Esophagus squamous epithelium (tissue), 5 donors: ENCODE measurements at places on chromosomes 13 and 19. TPM values are rescaled to one million over a fixed set of nuclear protein-coding genes. Genes with fewer than 3 reads are reported as not detected.

GRCh38 chr19:33954686-33955085 is 158.0 kb downstream of the KCTD15 start:
- no peak overlapping the region for H3K27ac ChIP-seq
- no peaks in the 10 kb centered on the region for H3K27me3 ChIP-seq
- no peak overlapping the region for H3K4me3 ChIP-seq
- H3K36me3 ChIP-seq, result no peaks in the 10 kb centered on the region
- no peaks in the 10 kb centered on the region for H3K4me1 ChIP-seq

- H3K4me3 ChIP-seq, result no peak overlapping the region
- no peaks in the 10 kb centered on the region for H3K36me3 ChIP-seq
- peak; percentile 70 for DNase-seq
Observed at GRCh38 chr19:35213663-35214632, 14.6 kb downstream of the FAM187B start.

DNA sequence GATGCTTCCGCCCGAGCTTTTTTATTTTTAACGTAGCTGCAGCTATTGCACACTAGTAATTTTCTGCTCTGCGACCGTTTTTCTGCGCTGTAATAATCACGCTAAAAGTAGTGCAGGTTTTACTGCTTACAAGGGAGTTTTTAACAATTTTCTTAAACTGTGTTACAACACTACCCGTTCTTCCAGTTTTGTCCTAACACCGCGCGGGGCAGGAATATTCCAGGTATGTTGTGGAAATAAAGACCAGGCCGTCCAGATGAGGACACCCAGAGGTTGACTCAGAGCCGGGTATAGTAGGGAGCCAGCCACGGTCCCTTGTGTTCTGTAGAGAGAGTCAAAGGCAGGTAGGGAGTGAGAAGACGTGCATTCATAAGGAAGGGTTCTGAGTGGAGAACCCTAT is 21.7 kb downstream of the ZNF274 start:
- H3K4me3 ChIP-seq, result no peak overlapping the region
- H3K27ac ChIP-seq, result no peak overlapping the region
- DNase-seq, result no peak
- H3K27me3 ChIP-seq, result no peaks in the 10 kb centered on the region
- H3K36me3 ChIP-seq, result peaks cover 53% of the 10 kb centered on the region

DNA sequence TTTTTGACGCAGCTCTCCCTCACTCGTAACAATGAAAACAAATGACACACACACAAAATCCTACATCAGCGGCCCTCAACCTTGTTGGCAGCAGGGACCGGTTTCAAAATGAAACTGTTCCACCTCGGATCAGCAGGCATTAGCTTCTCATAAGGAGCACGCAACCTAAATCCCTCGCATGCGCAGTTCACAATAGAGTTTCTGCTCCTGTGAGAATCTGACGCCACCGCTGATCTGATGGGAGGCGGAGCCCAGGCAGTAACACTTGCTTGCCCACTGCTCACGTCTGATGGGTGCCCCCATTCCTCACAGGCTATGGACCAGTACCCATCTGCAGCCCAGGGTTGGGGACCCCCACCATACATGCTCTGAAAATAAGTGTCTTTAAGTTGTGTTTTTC is 43.4 kb downstream of the DHRS12 start:
- no peaks in the 10 kb centered on the region for H3K27me3 ChIP-seq
- H3K4me3 ChIP-seq, result no peak overlapping the region
- H3K4me1 ChIP-seq, result peaks cover 16% of the 10 kb centered on the region
- H3K27ac ChIP-seq, result peak overlapping the region; percentile 1
- H3K36me3 ChIP-seq, result peaks cover 14% of the 10 kb centered on the region

The FFAR1 gene
- not detected for total RNA-seq

GRCh38 chr19:30312582-30313352 is 59.4 kb upstream of the ZNF536 start:
- no peaks in the 10 kb centered on the region for H3K36me3 ChIP-seq
- H3K27ac ChIP-seq, result no peak overlapping the region
- H3K4me1 ChIP-seq, result no peaks in the 10 kb centered on the region

The ACP5 gene
- total RNA-seq, result 25.2 TPM

- H3K4me3 ChIP-seq, result peak overlapping the region; percentile 59
- no peak for DNase-seq
- H3K27me3 ChIP-seq, result no peaks in the 10 kb centered on the region
- peaks cover 63% of the 10 kb centered on the region for H3K4me1 ChIP-seq
Observed at GRCh38 chr19:4369888-4370260, 26.5 kb downstream of the MPND start.

DNA sequence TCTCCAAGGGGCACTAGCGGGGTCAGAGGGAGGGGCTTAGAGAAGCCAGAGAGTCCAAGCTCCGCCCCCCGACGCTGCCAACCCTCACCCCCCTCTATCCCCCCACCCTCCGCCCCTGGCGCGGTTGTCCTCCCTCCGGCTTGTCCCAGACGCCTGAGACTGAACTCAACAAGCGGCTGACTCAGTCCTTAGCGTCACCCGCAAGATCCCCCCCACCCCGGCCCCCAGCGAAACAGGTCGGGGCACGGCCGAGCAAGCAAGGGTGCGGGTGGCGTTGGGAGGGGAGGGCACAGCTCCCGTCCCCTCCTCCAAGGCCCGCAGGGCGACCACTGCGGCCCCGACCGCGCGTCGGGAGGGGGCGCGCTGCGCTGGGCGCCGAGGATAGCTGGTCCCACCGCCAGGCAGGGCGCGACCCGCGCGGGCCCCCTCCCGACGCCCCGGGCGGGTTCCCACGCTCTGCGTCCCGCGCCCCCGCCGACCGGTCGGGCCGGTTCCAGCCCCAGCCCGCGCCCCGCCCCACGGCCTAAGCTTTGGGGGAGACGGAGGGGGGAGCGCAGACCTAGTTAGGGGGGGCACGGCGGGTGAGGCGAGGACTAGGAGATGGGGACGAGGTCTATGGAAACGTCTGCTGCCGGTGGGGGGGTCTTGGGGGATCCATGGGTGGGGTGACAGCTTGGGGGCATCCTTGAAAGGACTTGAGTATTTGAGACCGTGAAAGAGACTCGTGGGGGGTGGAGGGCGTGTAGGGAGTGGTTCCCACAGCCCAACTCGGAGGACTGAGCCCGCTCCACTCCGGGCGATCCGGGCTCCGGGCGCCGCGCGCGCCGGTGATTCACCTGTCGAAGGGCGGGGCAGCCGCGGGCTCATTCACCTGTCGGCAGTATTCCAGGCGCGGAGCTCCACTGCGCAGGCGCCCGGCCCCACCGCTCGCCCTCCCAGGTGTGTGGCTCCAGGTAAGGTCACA is 5.1 kb downstream of the NOTCH3 start:
- H3K27me3 ChIP-seq, result no peaks in the 10 kb centered on the region
- DNase-seq, result no peak
- H3K36me3 ChIP-seq, result peaks cover 6% of the 10 kb centered on the region
- peak overlapping the region; percentile 90 for H3K27ac ChIP-seq

DNA sequence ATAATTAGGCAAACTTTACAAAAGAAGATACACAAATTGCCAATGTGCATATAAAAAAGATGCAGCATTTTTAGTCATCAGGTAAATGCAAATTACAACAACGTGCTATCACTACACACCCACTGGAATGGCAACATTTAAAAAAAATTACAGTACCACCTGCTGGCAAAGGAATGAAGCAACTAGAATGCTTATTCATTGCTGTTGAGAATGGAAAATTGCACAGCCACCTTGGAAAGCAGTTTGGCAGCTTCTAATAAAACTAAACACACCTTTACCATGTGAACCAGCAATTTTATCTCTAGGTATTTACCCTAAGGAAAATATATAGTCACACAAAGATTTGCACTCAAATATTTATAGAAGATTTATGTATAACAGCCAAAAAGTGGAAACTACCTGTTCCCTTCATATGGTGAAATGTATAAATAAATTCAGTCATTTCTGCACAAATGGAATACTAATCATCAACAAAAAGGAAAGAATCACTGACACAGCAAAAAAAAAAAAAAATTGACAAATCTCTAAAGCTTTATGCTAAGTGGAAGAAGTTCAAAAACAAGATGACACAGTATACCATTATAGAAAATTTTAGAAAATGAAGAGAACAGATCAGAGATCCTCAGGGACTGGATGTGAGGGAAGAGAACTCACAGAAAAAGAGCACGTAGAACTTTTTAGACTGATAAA is 30.3 kb downstream of the OXGR1 start:
- H3K4me1 ChIP-seq, result no peaks in the 10 kb centered on the region
- H3K27ac ChIP-seq, result no peak overlapping the region
- H3K4me3 ChIP-seq, result no peak overlapping the region
- H3K36me3 ChIP-seq, result no peaks in the 10 kb centered on the region
- no peak for DNase-seq

GRCh38 chr19:41563854-41564514 is 12.0 kb upstream of the CEACAM21 start:
- no peak overlapping the region for H3K27ac ChIP-seq
- peak overlapping the region; percentile 40 for H3K4me3 ChIP-seq
- H3K4me1 ChIP-seq, result peaks cover 9% of the 10 kb centered on the region

GRCh38 chr19:18377026-18377425 is 8.9 kb upstream of the GDF15 start:
- no peaks in the 10 kb centered on the region for H3K27me3 ChIP-seq
- no peak overlapping the region for H3K27ac ChIP-seq
- H3K4me3 ChIP-seq, result no peak overlapping the region
- no peaks in the 10 kb centered on the region for H3K36me3 ChIP-seq

DNA sequence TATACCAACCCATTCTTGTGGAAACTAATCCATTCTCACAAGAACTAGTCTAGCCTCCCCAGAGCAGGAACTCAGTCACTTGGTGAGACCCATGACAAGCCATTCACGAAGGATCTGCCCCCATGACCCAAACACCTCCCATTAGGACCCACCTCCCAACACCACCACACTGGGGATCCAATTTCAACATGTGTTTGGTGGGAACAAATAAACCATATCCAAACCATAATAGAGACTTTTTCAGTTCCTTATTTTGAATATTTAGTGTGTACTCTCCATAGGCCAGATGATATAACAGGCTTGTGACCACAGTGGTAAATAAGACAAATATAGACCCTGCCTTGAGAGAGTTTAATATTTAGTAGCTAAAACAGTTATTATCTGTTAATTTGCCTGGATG is 227.5 kb upstream of the SERP2 start:
- DNase-seq, result no peak
- H3K36me3 ChIP-seq, result no peaks in the 10 kb centered on the region
- no peak overlapping the region for H3K27ac ChIP-seq

GRCh38 chr13:112777637-112778406 is 88.0 kb downstream of the ATP11A start:
- no peak for DNase-seq
- no peaks in the 10 kb centered on the region for H3K27me3 ChIP-seq
- H3K27ac ChIP-seq, result no peak overlapping the region
- H3K36me3 ChIP-seq, result no peaks in the 10 kb centered on the region
- no peak overlapping the region for H3K4me3 ChIP-seq
- H3K4me1 ChIP-seq, result no peaks in the 10 kb centered on the region

DNA sequence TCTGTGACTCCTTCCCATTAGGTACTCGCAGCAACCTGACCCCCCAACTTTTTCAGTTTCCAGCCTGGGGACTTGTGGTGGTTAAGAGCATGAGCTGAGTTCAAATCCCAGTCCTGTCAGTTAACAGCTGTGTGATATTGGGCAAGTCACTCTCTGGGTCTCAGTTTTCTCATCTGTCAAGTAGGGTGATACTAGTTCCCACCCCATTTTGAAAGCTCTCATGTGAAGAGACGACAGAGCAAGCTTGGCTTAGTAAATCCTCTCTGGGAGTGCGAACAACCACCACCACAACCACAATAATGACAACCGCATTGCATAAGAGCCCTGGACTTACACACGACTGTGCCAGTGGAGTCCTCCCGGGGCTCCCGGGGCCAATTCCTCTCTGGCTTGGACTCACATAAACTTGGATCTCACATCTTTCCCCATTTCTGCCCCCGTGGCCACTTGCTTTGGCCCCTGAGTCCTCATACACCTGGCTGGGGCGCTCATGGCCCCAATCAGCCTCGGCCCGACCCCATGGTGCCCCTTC is 454 bp downstream of the BLVRB start:
- H3K36me3 ChIP-seq, result no peaks in the 10 kb centered on the region
- H3K4me3 ChIP-seq, result peak overlapping the region; percentile 52
- peak overlapping the region; percentile 95 for H3K27ac ChIP-seq
- H3K27me3 ChIP-seq, result no peaks in the 10 kb centered on the region
- H3K4me1 ChIP-seq, result peaks cover 29% of the 10 kb centered on the region
- DNase-seq, result no peak

DNA sequence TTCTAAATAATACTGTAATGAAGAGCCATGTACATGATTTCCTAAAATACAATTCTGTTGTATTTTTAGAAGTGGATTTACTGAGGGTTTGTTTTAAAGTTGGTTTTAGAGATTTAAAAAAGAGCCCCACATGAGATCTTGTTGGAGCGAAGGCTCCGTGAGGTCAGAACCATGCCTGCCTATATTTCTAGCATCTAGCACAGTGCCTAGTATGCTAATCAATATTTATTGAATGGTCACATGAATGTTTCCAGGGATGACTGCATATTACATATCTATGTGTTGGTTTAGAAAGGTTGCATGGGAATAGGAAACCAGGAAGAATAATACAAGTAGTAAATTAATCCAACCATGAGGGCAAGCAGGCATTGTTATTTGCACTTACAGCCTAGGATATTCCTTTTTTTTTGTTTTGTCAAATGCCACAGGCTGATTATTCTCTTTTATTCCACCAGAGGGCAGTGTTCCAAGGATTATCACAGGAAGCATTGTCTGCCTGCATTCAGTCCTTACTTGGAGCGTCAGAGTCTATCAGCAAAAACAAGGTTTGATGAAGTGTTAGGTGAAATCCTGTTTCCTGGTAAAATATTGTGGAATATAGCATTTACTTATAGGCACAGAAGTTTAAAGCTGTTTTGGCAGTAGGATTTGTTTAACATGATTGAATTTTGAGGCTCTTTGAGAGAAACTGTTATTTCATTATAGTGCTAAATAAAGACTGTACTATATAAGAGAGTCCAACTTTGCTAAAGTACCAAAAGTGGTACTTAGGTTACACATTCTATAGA is 46.8 kb downstream of the COG3 start:
- H3K27ac ChIP-seq, result peak overlapping the region; percentile 10
- peaks cover 95% of the 10 kb centered on the region for H3K36me3 ChIP-seq
- H3K27me3 ChIP-seq, result no peaks in the 10 kb centered on the region
- no peaks in the 10 kb centered on the region for H3K4me1 ChIP-seq

- DNase-seq, result no peak
- no peaks in the 10 kb centered on the region for H3K27me3 ChIP-seq
- H3K4me3 ChIP-seq, result no peak overlapping the region
- no peaks in the 10 kb centered on the region for H3K36me3 ChIP-seq
Observed at GRCh38 chr13:36553491-36553890, 120.3 kb upstream of the SERTM1 start.

GRCh38 chr13:113187263-113187669 is 21.2 kb downstream of the PCID2 start:
- H3K27me3 ChIP-seq, result no peaks in the 10 kb centered on the region
- peak overlapping the region; percentile 53 for H3K27ac ChIP-seq
- no peaks in the 10 kb centered on the region for H3K4me1 ChIP-seq
- no peaks in the 10 kb centered on the region for H3K36me3 ChIP-seq
- peak; percentile 15 for DNase-seq

The TMEM147 gene
- 119 TPM for total RNA-seq

The TMEM59L gene
- total RNA-seq, result not detected

DNA sequence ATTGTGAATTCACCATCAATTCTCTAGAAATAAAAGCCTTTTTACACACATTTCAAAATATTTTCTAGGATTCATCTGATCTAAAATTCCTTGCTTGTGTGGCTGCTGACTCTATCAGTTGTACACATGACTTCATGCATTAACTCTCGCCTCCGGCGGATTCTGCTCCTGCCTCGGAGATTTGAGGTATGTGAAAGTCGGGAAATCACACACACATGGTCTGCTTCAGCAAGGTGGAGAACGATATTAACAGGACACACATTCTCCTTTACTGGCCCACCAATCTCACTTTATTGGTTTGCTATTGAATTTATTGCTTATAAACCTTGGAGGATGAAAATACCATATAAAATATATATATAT is 855.7 kb downstream of the SLITRK5 start:
- H3K36me3 ChIP-seq, result no peaks in the 10 kb centered on the region
- no peaks in the 10 kb centered on the region for H3K27me3 ChIP-seq
- no peak for DNase-seq
- no peaks in the 10 kb centered on the region for H3K4me1 ChIP-seq
